ENCODE measurements at places on chromosomes 2 and 18.

GRCh38 chr18:76443519-76444445, 51.3 kb downstream of the ZNF516 start:
- no peak for DNase-seq

DNA sequence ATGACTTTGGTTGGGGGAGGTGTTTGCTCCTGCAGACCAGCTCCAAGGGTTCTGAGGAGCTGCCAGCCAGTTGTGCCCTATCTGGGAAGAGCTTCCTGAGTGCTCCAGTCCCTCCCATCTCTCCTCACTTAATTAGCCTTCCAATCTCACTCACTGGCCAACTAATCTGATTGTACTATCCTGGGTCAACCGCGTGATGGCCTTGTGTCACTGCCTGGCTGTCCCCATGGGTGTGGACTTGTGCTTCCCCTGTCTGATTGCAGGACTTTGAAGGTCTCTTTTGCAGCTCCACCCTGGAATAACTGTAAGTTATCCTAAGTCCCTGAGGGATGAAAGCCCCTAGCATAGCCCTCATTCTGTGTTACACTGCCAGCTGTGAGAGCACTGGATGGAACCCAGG, 65.0 kb downstream of the SLC4A5 start:
- DNase-seq: no peak

GRCh38 chr2:118774458-118775133, 72.9 kb downstream of the EN1 start:
- no peak for DNase-seq

DNA sequence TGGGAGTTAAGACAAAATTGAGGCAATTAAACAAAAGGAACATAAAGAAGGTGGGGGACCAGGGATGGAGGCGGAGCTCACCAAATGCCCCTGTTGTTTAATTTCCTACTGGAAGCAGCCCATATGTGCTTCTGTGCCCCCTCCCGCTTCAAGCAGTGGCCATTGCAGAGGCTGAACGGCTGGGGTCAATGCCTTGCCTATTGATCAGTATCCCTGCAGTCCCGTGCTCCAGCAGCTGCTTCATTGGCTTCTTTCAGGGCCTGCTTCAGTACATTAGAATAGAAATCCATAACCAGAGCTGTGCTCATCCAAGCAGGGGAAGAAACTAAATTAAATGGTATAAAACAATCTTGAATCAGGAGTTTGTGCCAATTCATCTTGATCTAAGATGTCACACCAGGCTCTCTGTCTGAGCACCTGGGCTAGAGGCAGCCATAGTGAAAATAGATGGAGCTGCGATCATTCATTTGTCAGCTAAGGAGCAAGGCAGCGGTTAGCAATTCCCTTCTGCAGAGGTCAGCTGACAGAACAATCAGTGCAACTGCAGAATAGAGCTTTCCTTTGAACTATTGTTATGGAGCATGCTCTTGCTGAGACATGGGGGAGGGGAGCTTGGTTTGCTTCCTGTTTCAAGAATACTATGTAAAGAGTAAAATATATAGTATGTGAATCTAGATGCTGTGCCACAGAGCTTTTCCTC, 222.4 kb downstream of the WDR7 start:
- DNase-seq: no peak

GRCh38 chr2:202765436-202765835, 106.1 kb downstream of the ICA1L start:
- DNase-seq: no peak

GRCh38 chr18:60047556-60047955, 147.8 kb downstream of the PMAIP1 start:
- no peak for DNase-seq

DNA sequence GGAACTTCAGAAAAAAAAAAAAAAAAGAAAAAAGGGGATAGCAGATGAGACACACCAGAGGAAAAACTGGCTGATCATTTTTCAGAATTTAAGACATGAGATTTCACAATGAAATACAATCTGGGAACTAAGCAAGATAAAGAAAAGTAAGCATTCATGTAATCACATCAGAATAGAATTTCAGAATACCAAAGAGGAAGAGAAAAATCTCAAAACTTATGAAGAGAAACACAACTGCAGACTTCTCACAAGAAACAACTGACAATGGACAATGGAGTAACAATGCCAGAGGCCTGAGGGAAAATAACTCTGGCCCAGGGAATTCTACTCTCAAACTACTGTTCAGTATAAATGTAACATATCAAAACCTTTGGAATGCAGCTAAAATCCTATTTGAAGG, 13.2 kb upstream of the RRM2 start:
- no peak for DNase-seq

DNA sequence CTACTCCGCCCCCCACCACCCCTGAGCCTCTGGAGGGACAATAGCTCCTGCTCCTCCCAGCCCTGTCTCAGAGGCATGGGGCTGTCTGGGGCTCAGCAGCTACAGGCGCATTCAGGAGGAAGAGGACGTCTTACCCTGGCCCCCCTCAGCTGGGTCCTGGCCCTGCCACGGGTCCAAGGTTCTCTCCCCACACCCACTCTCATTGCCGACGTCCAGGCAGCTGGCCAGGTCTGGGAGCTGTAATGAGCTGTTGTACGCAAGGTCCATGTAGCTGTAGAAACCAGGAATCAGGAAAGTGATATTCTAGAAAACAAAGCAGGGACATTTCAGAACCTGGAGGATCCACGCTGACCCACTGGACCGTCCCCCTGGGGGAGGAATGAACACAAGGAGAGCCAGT, 13.5 kb downstream of the PASK start:
- no peak for DNase-seq

DNA sequence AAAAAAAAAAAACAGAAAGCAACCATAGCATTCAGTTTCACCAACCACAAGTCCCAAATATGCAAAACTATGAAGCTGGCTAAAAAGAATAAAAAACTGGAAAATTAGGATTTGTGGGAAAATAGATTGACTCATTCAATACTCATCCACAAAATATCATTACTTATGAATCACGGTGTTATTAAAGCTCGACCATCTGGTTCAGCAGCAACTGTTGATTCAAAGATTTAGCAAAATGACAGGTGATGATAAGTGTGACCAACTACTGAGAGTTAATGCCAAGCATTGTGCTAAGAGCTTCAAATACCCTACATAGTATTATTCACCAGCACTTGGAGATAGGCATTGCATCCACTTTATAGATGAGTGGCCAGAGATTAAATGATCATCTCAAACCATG, 26.2 kb upstream of the XDH start:
- DNase-seq: no peak

DNA sequence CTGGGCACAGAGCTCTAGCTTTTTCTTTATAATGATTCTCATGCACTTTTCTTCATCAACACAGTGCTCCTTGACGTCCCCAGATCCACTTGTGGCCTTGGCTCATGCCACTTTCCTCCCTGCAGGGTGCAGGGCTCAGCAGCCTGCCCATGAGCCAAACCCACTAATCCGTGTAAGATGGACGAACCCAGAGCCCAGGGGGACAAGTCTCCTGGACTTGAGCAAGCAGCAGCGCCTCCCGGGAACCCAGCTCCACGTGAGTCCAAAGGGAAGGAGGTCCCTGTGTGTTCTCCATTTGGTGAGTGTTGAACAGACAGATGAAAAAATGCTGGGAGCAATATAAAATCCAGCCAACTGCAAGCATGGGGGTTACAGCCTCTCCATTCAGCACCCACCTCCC, 470.6 kb upstream of the HS6ST1 start:
- DNase-seq: no peak

DNA sequence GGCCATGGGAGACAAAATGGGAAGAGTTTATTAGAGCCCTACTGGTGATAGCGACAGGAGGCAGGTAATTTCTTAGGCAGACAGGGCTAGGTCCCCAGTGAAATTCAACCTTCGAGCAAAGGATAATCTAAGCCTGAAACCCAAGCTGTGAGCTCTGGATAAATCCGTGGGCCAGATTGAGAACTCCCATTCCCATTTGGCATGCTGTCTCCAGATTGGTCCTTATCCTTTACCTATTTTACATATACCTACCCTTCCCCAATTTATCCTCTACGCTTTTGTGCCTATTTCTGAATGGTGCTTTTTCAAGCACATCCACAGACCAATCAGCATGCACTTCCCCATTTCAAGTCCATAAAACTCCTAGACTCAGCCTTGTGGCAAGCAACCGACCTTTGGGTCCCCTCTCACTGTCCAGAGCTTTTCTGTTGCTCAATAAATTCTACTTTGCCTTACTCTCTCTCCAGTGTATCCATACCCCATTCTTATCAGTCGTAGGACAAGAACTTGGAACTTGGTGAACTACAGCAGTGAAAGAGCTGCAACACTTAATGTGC, 268.0 kb downstream of the MYCN start:
- no peak for DNase-seq

- DNase-seq: no peak
These were observed 864.2 kb downstream of the SLC4A3 start for GRCh38 chr2:220491670-220492069.

- no peak for DNase-seq
These were observed 3.4 kb upstream of the CYP1B1 start for GRCh38 chr2:38079116-38080052.

- no peak for DNase-seq
These were observed 187.0 kb downstream of the AGPS start for GRCh38 chr2:177579486-177580036.

GRCh38 chr2:53949457-53949856, 21.3 kb downstream of the PSME4 start:
- no peak for DNase-seq

DNA sequence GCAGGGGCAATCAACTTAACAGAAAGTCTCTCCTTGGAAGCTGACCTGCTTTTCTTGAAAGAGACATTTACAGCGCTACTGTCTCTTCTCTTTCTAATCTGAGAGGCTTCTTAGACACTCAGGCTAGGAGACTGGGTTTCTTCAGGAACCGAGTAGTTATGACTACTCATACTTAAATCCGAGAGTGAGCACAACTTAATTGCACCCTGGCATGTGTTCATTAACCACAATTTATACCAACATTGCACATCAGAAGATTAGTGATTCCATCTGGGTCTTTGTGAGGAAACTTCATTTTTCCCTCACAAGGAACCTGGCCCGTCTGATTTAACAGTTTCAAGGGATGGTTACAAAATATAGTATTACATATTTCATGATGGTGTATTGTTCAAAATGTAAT, 176.9 kb downstream of the UBE2E3 start:
- DNase-seq: no peak

- no peak for DNase-seq
These were observed 942 bp upstream of the CETN1 start for GRCh38 chr18:579238-579637.

- no peak for DNase-seq
These were observed 72.0 kb downstream of the CDH7 start for GRCh38 chr18:65822826-65823225.

GRCh38 chr2:24354957-24355356, 5.4 kb downstream of the ITSN2 start:
- DNase-seq: no peak

DNA sequence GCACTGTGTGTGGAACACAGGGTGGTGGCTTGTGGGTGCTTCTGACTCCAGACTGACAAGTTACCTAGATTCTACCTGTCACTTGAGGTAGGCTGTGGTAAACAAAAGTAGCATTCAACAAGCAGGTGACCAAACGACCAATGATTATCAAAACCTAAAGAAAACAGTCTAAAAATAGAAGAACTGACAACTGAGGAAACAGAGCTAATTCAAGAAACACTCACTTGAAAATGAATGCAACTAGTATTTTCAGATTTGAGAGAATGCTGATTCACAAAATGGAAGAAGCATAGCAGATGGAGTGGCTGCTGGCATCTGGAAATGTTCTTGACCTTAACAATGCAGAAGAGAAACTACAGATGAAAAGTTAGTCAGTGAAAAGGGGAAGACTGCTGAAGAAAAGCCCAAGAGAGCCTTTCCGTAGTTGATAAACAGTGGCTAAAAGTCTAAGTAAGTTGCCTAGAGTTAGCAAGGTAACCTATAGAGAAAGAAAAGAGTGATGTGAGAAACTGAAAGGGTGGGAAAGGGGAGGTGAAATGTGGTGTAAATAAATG, 170.4 kb downstream of the NCK2 start:
- no peak for DNase-seq

DNA sequence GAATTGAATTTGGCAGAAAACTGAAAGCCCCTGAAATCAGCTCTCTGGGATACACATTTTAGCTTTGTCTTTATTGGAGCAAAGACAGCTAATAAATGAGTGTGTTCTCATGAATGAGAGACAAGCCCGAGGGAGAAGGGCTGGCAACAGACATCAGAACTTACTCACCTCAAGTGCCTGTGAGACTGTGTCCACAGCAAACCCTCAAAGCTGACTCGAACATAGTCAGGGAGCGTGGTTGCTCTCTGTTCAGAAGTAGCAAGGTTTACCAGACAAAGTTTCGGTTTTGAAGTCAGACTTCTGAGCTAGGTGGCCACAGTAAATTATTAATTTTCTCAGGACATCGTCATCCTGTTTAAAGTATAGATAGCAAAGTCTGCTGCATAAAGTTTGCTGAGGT, 207.9 kb downstream of the CMPK2 start:
- DNase-seq: no peak

DNA sequence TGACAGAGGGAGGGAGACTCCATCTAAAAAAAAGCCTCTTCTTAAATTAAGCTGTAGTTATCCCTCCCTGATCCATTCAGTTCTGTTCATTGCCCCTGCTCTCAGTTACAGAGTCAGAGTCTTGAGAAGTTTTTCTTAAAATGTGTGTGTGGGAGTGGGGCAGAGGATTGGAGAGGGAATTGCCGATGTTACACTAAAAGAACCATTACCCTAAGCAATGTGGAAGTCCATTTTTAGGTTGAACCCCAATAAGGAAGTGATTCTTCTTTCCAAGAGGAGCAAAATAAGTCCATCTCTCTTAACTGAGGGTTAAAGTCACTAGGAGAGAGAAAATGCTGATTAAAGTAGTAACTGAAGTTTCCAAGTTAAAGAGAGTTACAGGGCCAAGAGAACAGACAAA, 21.2 kb upstream of the THOC1 start:
- no peak for DNase-seq

DNA sequence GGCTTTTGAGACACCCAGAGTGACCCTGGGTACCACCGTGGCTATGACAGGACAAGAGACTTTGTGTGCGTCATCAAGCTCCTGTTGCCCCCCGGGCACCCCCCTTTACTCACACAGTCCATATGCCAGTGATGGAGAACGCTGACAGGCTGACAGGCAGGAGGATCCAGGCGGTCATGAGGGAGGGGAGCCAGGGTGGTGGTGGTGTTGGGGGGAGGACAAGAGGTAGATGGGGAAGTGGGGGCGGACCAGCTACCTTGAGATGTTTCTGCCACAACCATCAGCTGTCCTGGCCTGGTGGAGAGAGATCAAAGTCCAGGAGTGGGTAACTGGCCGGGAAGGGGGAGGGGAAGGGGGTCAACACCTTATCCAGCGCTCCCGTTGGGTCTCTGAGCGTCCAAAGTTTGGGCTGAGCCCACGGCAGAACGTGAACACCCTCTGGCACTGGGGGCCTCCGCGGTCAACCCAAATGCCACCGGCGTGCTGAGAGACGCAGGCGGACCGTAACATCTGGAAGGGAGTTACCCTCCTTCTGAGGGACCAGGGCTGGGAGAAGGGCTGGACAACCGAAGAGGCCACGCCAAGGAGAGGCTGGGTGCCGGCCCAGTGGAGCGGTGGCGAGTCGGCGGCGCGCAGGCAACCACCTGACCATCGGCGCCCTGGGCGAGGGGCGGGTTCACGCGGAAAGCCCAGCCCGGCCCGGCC, 575 bp downstream of the TMEM150A start:
- DNase-seq: no peak

GRCh38 chr18:72223733-72224132, 320.4 kb downstream of the CBLN2 start:
- DNase-seq: no peak

GRCh38 chr2:23545811-23546210, 160.8 kb downstream of the KLHL29 start:
- no peak for DNase-seq

- DNase-seq: no peak
These were observed 79.3 kb downstream of the ACAA2 start for GRCh38 chr18:49733896-49734585.

Data from NCI-H2029 treated with DMSO at 0.1 percent for 48 hours (cell line).